NCI-H1694 (cell line): ENCODE measurements at places on chromosomes 4 and X.

GRCh38 chr4:152007111-152007510 lies 246.3 kb upstream of the GATB start:
- DNase-seq = no peak

GRCh38 chrX:79107891-79108718 lies 36.4 kb upstream of the GPR174 start:
- DNase-seq = no peak

- DNase-seq = no peak
These were observed 51.4 kb downstream of the PTTG2 start for GRCh38 chr4:38011511-38012162.

DNA sequence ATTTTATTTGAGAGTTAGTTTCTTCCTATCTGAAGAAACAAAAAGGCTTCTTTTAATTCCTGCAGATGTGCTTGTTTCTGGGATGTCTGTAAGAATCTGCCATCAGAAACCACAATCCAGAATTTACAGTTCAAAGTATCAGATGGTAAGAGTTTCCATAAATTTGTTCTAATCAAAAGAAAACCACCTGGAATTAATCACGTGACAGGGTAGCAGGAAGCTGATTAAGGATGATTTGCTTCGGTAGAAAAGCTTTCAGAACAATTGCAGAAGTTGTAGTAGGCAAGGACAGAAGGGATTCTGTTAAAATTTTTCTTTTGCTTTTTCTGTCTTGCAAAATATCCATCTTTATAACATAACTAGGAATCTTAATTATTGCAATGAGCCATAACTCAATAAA lies 1975.1 kb upstream of the AGA start:
- no peak for DNase-seq

- DNase-seq = no peak
These were observed 205.8 kb upstream of the BOD1L1 start for GRCh38 chr4:13833171-13833804.

GRCh38 chrX:85993539-85994197 lies 53.7 kb downstream of the CHM start:
- no peak for DNase-seq

- no peak for DNase-seq
These were observed 40.1 kb downstream of the ARHGEF9 start for GRCh38 chrX:63744850-63745394.

GRCh38 chr4:101005659-101006058 lies 341.7 kb downstream of the PPP3CA start:
- DNase-seq = no peak

DNA sequence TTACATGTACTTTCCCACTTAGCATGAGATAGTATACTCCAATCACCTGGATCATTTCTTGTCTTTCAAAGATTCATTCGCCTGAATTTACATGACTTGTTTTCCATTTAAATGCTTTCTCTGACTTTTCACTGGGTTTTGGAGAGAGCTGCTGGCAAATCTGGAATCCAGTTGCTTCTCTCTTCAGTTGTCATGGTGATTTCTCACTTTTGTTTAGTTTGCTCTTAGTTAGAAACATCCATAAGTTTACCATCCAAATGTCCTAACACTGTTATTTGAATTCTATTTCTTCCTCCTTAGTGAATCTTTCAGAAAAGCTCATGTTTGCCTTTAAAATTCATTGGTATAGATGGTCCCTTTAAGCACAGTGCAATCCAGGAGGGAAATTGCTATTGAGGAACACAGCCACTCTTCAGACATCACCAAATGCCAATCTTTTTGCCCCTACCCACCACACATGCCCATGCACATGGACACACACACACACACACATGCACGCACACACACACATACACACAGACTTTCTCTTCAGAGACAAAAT lies 51.7 kb downstream of the REELD1 start:
- DNase-seq = no peak

DNA sequence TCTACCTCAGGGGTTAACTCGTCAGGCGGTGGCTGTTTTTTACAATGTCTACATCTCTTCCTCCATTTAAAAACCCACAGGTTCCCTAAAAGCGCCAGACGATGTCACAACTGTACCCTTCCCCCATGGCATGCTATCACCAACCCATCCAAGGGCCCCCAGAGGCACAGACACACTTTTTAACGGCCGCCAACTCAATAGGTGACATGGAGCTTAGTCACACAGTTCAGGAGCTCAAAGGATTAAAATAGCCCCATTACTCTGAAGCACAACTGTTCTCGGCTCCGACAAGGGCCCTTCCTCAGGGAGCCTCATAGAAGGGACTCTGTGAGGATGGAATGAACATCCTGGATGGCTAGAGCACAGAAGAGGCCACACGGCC lies 12.4 kb downstream of the SH3KBP1 start:
- no peak for DNase-seq

DNA sequence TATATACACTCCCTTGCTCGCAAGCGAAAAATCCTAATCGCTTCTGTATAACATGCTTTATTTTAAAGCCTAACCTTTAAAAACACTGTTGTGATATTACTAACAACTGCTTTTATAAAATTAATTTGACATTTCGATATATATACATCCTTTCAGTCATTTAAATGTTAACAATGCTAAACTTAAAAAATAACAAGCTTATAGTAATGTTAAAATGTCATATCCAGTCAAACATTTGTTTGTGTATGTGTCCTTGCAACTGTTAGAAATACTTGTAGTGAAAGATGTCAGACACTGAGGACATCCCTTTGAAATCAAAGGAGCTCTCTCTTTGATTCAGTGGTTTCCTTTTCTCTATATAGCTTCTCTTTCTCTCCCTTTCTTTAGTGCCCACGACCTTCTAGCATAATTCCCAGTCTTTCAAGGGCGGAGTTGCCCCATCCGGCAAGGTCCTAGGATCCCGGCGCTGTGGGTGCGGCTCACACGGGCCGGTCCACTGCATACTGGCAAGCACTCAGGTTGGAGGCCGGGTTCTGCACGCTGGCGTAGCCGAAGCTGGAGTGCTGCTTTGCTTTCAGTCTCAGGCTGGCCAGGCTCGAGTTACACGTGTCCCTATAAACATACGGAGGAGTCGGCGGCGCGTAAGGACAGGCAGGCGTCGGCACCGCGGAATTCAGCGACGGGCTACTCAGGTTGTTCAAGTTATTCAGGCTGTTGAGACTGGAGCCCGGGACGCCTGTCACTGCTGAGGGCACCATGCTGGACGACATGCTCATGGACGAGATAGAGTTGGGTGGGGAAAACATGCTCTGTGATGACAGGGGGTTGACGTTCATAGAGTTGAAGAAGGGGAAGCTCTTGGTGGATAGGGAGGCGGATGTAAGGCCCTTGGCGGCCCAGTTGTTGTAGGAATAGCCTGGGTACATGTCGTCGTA lies 5.0 kb downstream of the PITX2 start:
- no peak for DNase-seq

DNA sequence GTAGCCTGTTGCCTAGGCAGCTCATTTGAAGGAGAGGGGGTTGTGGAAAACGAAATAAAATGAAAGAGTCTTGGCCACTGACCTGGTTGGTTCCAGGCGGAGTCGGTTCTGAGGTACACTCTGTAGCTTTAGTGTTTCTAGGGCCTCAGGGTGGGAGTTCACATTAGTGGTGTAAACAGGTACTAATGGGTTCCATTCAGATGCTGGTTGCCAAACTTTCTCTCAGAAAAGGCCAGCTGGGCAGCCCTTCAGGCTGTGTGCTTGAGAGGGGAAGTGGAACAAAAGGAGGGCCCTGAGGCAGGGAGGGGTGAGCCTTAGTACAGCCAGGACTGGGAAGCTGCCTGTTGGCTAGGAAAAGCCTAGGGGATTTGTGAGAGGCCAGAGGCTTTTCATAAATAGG lies 24.8 kb downstream of the NHSL2 start:
- no peak for DNase-seq

DNA sequence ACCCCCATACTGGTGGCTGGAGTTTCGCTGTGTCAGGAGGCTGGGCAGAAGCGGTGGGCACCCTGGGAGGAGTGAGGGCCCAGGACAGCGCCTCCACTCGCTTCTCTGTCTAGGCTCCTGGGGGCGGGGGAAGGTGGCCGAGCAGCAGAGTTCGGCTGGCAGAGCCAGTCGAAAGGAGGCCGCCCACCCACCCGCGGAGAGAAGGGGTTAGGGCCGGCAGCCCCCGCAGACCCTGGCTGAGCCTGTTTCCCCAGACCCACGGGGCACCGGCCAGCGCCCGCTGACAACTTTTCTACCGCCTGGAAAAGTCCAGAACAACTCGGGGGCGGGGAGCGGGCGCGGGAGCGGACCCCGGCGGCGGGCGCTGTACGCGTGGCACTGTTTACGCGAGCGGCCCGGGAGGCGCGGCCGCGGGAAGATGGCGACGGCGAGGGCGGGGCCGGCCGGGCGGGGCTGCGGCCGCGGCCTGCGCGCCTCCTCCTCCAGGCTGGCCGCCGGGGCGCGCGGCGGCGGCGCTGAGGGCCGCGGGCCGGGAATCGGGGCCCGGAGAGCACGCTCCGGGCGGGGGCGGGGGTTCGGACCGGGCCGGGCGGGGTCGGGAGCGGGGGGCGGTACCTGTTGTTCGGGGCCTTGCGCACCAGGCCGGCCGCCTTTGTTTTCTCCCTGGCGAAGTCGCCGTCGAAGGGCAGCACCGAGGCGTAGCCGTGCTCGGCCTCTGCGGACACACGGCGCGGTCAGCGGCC lies 628 bp downstream of the MXD4 start:
- no peak for DNase-seq

DNA sequence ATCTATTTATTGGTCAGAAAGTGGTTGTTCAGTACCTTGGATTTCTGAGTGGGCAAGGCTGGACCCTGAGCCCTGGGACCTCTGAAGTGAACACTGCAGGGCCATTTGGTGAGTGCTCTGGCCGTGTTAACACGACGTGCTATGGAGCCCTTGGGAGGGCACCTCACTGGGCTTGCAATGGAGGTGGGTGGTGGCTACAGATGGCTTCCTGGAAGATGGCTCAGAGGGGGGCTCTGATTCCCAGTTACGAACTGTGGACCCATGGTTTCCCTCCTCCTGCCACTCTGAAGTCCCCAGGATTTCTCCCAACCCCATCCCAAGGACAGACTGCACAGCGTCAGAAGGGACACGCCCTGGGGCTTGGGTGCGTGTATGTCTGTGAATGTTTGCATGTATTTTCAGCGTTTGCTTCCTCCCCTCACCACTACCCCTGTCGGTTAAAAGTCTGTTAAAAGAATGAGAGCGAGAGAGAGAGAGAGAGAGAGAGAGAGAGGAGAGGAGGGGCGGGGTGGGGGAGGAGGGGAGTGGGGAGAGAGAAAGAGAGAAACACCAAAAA lies 3.7 kb upstream of the RHOH start:
- no peak for DNase-seq

GRCh38 chrX:15322472-15322871 lies 7.0 kb upstream of the ASB11 start:
- DNase-seq = no peak

GRCh38 chrX:66015900-66016689 lies 23.8 kb downstream of the VSIG4 start:
- DNase-seq = no peak

DNA sequence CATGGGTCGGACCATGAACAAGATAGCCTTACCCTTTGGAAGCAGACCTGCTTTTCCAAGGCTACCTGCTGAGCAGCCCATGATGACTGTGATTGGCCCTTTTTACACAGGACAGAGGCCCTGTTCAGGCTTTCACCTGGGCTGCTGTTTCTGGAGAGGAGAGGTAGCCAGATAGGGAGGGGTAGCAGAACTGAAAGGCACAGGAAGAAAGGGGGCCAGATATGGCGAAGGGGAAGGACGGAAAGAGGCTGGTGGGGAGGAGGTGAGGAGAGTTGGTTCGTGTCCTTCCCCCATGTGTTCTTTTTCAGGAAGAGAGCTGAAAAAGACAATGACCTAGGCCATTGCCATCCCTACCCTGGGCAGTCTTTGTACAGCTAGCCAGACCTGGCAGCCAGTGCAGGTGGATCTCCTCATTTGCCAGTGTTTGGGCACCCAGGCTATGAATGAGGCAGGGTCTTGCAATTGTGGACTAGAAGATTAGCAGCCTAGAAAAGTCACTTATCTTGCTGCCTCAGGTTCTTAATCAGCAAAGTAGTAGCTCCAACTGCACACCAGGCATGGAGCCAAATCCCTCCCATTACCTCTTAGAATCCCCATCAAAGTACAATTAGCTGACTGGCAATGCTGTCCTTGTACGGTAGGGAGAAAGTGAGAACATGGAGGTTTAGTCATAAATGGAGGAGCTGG lies 139.6 kb downstream of the AMMECR1 start:
- no peak for DNase-seq

GRCh38 chrX:20315140-20315539 lies 48.4 kb upstream of the RPS6KA3 start:
- DNase-seq = no peak

DNA sequence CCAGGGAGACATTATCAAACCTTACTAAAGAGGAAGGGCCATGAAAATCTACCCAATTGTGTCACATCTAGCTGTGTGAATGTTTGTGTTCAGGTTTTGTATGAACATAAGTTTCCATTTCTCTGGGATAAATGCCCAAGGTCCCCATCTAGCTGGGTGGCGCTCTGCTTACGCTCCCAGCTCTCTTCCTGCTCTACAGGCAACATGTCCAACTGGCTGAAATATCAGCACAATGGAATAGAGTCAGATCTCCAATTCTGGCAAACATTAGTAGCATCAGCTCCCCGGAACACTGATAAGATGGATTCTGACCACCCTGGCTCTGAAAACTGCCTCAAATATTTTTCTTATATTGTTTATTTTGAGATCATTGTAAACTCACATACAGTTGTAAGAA lies 74.8 kb downstream of the IRF2 start:
- DNase-seq = no peak

DNA sequence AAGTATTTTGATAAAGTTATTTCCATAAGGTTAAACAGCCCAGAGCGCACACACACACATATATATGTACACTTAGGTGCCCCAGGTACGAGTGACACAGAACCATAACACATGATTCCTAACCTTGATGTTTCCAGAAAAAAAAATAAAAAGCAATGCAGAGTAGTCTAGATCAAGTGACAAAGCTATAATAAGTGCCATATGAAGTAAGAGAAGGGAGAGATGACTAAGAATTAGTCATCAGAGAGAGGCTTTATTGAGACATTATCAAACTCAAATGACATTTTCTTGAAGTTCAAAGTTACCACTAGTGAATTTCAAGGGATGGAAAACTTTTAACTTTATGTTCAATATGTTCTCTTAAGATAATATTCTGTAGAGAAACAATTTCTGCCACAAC lies 215.0 kb downstream of the HTR2C start:
- no peak for DNase-seq

- DNase-seq = no peak
These were observed 611.1 kb downstream of the PCDH19 start for GRCh38 chrX:99798936-99799335.

GRCh38 chrX:48531358-48531959 lies 8.1 kb upstream of the TBC1D25 start:
- no peak for DNase-seq

DNA sequence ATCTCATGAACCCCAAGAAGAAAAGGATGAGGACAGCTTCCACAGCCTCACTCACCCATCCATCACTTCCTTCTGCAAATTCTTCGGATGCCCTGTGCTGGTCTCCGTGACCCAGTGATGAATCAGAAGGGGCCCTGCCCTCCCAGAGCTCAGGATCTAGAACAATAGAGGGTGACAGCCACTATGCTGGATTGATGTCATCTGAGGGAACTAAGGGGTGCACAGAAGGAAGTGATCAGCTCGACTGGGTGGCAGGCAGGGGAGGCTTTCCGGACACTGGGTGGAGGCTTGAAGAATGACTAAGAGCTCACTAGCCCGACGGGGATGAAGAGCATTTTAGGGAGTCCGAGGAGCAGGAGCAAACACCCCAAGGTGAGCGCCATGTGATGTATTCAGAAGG lies 1.4 kb upstream of the ZNF185 start:
- no peak for DNase-seq

GRCh38 chrX:38278682-38279081 lies 48.6 kb downstream of the RPGR start:
- no peak for DNase-seq
